MG63 (cell line): ENCODE measurements at places on chromosomes 6 and 20.

DNA sequence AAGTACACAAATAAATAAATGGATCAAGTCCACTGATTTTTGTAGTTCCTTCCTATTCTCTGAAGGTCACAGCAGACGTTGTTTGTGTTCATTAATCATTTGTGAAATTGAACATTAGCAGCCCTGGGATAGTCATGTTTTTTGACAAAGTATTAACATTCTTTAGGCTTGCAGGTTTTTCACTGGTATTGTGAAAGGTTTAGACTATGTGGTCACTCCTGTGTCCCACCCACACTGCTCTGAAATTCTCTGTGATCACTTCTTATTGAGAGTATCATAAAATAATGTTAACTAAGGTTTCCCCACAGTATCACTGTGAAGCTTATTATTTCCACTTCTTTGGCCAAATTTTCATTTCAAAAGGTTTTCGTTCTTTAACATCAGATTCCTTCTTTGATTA, 3.5 kb downstream of the FAM83B start:
- no peak for DNase-seq

DNA sequence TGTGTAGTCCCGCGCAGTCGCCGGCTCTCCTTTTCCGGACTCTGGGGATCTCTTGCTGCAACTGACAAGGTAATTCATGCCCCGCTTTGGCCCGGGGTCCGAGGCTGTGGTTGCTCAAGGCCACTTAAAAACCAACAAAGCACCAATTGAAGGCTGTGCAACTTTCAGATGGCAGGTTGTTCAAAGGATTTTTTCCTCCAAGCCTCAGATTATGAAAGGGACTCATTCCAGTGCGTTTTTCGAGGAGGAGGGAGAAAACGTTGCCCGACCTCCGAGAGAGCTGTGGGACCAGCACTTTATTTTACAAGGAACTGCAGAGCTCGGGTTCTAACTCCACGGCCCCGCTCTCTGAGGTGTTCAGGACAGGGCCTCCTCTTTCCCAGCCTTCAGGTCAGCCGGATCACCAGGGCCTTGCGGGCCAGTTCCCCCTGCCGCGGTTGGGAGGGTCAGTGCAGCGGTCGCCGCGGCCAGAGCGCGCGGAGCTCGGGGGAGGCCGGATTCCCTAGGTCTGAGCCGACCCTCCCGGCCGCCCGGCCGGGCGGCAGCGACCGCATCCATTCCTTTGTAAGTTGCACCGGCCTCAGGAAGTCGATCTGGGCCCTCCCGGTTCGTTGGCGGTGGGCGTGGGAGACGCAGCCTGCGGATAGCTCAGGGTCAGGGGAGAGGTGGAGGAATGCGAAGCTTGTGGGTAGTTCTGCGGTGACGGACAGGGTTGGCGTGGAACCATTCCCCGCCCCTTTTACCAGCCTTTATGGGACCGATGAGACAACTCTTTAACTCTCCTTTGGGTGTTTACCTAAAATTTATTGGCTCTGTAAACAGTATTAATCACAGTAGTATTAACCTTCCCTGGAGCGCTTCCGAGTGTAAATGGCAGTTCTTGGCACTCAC, 1.6 kb downstream of the UTRN start:
- peak; percentile 91 for DNase-seq

GRCh38 chr20:35637276-35637675, 21.6 kb downstream of the SPAG4 start:
- DNase-seq: no peak

GRCh38 chr6:39930540-39930939, 3.7 kb downstream of the MOCS1 start:
- DNase-seq: no peak

- DNase-seq: peak; percentile 84
Measured at GRCh38 chr6:37018198-37019064, 13.0 kb downstream of the FGD2 start.

- DNase-seq: no peak
Measured at GRCh38 chr20:32539817-32540675, 45.1 kb downstream of the NOL4L start.
